ENCODE measurements at places on chromosomes 1 and 21.

DNA sequence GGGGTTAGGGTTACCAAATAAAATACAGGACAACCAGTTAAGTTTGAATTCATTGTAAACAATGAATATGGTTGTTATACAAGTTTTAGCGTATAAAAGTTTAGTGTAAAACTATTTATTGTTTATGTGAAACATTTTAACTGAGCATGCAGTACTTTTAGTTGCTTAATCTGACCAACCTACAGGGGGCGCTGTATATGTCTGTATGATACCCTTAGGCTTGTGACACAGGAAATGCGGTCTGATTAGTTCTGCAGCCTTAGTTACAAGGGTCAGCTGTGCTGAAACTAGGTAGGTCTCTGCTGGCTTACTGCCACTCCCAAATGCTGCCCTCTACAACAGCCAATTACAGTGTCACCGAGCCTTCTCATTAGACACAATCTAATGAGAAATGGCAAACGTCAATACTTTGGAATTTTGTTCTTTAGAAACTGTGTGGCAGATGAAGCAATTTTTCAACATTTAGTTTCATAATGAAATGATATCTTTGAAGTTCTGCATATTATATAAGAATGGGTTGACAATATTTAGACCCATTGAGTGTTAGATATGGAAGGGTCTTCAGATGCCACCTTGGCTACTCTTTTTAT lies 56.2 kb downstream of the NTNG1 start:
- DNase-seq = no peak

DNA sequence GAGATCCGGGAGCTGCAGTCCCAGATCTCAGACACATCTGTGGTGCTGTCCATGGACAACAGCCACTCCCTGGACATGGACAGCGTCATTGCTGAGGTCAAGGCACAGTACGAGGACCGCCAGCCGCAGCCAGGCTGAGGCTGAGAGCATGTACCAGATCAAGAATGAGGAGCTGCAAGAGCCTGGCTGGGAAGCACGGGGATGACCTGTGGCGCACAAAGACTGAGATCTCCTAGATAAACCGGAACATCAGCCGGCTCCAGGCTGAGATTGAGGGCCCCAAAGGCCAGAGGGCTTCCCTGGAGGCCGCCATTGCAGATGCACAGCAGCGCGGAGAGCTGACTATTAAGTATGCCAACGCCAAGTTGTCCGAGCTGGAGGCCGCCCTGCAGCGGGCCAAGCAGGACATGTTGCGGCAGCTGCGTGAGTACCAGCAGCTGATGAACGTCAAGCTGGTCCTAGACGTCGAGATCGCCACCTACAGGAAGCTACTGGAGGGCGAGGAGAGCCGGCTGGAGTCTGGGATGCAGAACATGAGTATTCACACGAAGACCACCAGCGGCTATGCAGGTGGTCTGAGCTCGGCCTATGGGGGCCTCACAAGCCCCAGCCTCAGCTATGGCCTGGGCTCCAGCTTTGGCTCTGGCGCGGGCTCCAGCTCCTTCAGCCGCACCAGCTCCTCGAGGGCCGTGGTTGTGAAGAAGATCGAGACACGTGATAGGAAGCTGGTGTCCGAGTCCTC lies 25.5 kb downstream of the ETV3L start:
- DNase-seq = no peak

- no peak for DNase-seq
These were observed 6.0 kb upstream of the SEC16B start for GRCh38 chr1:177975588-177976495.

- no peak for DNase-seq
These were observed 94.5 kb downstream of the HUNK start for GRCh38 chr21:31967334-31967733.

GRCh38 chr1:151210830-151211229 lies 12.5 kb downstream of the PIP5K1A start:
- DNase-seq = no peak

- DNase-seq = no peak
These were observed 1.9 kb downstream of the FTCD start for GRCh38 chr21:46153247-46154154.

DNA sequence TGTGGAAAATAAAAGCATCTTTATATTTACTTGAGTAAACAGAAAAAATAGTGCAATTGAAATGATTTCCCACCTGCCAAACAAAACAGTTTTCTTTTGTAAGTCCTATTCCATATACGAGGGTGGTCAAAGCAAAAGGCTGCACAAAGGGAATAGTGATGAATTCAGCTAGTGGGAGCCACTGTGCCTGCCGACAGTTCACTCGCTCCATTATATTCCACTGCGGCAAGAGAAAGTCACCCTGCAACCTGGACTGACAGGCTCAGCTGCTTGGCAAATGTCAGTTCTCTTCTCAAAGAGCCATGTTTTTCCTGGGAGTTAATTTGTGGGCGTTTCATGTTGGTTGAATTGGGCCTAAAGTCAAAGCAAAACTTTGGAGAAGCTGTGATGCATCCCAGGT lies 145.4 kb downstream of the LMO4 start:
- DNase-seq = no peak

GRCh38 chr1:205520709-205521108 lies 16.2 kb downstream of the CDK18 start:
- DNase-seq = no peak

GRCh38 chr1:3465935-3466321 lies 11.5 kb downstream of the ARHGEF16 start:
- DNase-seq = no peak

- DNase-seq = no peak
These were observed 55.9 kb downstream of the NENF start for GRCh38 chr1:212488436-212489283.

Measured in stimulated activated CD8-positive, alpha-beta memory T cell treated with anti-CD3 and anti-CD28 coated beads, Interleukin-12 subunit alpha, Interleukin-12 subunit beta, amount 100 ng/mL, for 4 hours (primary cell).